ENCODE measurements at places on chromosomes 3 and 15.

DNA sequence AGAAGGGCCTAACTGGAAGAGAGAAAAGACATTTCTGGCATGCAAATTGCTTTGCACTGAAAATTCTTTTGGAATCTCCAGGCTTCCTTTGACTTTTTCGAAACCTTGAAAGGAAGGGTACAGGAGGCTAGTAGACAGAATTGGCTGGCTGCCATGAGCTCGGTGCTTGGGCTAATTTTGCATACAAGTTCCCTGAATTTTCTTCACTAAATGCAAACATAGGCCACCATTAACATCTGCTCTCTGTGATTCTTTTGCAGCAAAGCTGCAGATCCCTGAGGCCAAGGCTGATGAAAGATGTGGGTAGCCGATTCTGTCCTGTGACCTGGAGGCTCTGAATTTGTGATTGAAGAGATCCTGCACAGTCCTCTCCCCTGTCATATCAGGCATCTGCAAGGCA is 247.8 kb upstream of the MCTP2 start:
- no peak for DNase-seq

DNA sequence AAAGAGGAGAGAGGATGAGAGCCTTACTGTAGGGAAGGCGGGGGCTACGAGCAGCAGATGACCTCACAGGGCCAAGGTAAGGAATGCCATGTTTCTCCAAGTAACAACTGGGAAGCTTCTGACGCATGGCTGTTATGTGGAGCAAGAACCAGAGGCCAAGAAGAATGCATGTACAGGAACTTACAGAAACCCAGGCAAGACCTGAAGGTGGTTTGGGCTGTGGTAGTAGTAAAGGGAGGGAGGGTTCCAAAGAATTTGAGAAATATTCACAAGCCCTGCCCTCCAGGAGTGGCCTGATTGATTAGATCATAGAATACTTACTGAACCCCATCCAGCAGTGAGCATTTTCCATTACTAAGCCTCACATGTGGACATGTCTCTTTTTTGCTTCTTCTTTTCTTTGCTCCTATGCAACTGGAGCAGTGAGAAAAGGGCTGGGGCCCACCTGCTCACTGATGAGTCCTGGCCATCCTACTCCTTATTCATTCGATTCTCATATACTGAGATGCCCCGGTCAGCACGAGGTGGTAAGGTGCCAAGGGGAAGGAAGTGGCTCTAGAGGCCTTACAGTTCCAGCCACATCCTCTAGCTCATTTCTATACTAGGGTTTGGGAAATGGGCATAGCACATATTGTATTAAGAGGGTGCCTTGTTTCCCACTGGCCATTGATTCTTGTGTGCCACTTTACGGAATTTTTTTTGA is 8.3 kb upstream of the SLC12A8 start:
- peak; percentile 47 for DNase-seq

DNA sequence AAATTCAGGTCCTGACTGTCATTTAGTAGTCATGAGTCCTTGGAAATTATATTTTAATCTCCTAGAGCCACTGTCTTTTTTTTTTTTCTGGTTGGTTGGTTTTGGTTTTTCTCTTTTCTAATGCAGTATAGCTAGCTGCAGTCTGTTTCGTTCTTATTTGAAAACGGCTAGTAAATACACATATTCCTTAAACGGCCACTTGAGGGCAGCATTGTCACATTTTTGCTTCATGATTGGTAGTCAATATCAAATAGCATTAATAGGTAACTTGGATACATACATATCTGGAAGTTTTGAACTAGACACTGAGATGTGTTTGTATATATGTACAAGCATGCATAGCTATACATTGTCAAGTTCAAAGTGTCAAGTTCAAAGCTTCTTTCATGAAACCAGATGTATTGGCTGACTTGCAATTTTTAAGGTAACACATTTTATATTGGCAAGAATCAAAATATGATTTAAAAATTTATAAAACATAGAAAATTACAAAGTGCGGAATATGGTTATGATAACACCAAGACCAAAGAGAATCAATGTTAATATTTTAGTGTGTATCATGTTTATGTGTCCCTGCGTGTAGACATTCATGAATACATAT is 22.5 kb downstream of the GABRA5 start:
- DNase-seq: peak; percentile 80

DNA sequence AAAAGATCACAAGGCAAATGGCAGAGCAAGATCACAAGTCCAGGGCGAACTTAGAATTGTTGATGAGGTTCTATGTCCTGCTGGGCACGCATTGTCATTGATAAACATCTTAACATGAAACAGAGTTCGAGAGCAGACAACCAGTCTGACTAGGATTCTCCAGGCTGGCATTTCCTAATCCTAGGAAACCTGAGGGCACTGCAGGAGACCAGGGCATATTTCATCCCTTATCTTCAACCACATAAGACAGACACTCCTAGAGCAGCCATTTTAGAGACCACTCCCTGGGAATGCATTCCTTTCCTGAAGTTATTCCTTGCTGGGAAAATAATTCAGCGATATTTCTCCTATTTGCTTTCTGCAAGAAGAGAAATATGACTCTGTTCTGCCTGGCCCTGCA is 1199.9 kb downstream of the SI start:
- peak; percentile 44 for DNase-seq

DNA sequence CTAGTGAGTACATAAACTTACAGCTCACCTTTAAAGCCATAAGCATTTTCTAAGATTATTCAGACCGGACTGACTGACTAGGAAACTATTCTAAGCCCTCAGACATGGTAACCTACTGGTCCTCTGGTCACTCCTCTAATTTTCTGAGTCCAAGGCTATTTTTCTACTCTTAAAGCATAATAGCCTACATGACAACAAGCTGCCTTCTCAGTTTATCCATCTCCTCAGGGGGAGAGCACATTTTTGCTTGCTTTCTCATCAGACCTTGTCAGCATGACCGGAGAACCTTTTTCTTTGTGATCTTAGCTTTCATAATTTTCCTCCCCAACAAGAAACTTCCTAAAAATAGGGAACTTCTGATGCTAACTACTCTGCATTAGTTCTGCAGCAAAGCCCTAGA is 38.4 kb downstream of the UBP1 start:
- DNase-seq: no peak
